ENCODE measurements at places on chromosomes 12 and 14.

GRCh38 chr14:88848571-88848970, 24.1 kb downstream of the TTC8 start:
- no peak for DNase-seq
- no peak overlapping the region for H3K27ac ChIP-seq
- H3K4me1 ChIP-seq = no peaks in the 10 kb centered on the region
- H3K4me3 ChIP-seq = no peak overlapping the region
- no peaks in the 10 kb centered on the region for H3K36me3 ChIP-seq
- H3K27me3 ChIP-seq = no peaks in the 10 kb centered on the region

DNA sequence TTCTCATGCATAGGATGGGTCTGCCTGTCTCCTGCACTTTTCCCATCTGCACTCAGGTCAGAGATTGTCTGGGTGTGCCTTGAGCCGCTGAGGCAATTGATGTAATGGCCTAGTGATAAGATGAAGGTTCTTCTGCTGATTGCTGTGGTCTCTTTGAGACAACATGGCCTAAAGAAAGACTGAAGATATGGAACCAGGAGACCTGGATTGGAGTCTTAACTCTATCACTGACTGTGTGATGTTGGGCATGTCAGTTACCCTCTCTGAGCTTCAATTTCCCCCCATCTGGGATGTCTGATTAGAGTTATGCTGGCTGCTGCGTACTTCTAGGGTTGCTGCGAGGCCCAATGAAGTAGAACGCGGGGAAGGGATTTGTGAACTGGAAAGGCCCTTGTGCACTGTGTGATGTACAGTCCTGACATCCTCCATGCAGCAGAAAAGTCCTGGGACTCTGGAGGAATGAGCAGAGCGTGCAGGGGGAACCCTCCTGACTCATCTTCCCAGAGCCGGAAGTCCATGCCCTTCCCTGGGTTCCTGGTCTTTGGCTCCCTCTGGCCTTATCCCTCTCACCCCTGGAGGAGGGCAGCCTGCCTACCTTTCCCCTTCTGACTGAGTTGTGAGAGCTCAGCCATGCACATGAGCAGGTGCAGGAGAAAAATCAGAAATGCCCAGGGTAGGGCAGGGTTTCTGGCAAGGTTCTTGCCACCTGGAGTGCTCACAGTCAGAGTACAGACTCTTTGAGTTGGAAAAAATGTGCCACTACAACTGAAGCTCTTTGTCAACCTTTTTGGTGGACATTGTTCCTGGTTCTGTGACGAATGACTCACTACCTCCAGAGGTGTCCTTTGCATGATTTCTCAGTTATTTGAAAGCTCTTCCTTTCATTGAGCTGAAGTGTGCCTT, 21.1 kb downstream of the PLEKHD1 start:
- H3K4me1 ChIP-seq = no peaks in the 10 kb centered on the region
- no peak overlapping the region for H3K27ac ChIP-seq
- H3K4me3 ChIP-seq = no peak overlapping the region
- H3K27me3 ChIP-seq = no peaks in the 10 kb centered on the region

- H3K27me3 ChIP-seq = no peaks in the 10 kb centered on the region
- H3K27ac ChIP-seq = peak overlapping the region; percentile 88
- H3K4me3 ChIP-seq = peak overlapping the region; percentile 68
- peak; percentile 21 for DNase-seq
- H3K4me1 ChIP-seq = peaks cover 52% of the 10 kb centered on the region
Measured at GRCh38 chr12:47361389-47362021, 281.7 kb upstream of the AMIGO2 start.

GRCh38 chr14:102315121-102315520, 4.4 kb upstream of the ZNF839 start:
- H3K27me3 ChIP-seq = no peaks in the 10 kb centered on the region
- no peak for DNase-seq
- H3K4me3 ChIP-seq = peak overlapping the region; percentile 80
- peaks cover 36% of the 10 kb centered on the region for H3K36me3 ChIP-seq
- H3K4me1 ChIP-seq = peaks cover 40% of the 10 kb centered on the region

GRCh38 chr14:85334316-85334715, 195.6 kb upstream of the FLRT2 start:
- no peak for DNase-seq
- no peaks in the 10 kb centered on the region for H3K36me3 ChIP-seq
- H3K4me1 ChIP-seq = no peaks in the 10 kb centered on the region
- H3K27me3 ChIP-seq = no peaks in the 10 kb centered on the region
- no peak overlapping the region for H3K4me3 ChIP-seq
- H3K27ac ChIP-seq = no peak overlapping the region

- peaks cover 73% of the 10 kb centered on the region for H3K36me3 ChIP-seq
- no peak overlapping the region for H3K27ac ChIP-seq
- no peak overlapping the region for H3K4me3 ChIP-seq
Measured at GRCh38 chr14:64074961-64075612, 219.1 kb downstream of the ESR2 start.

Measured in central memory CD8-positive, alpha-beta T cell (primary cell).